Upper lobe of left lung (tissue), 6 donors: ENCODE measurements at places on chromosomes 16 and 17. TPM values are rescaled to one million over a fixed set of nuclear protein-coding genes. Genes with fewer than 3 reads are reported as not detected.

HSPB9 gene
- total RNA-seq: not detected

MLLT6 gene
- 69.2 TPM for total RNA-seq

TP53TG3F gene
- not detected for total RNA-seq

SLFN14 gene
- 1.8 TPM for total RNA-seq

TAT gene
- 0.88 TPM for total RNA-seq

C1QTNF8 gene
- not detected for total RNA-seq

CTRB2 gene
- total RNA-seq: not detected

RNF43 gene
- total RNA-seq: 15.2 TPM

TPSB2 gene
- 329 TPM for total RNA-seq

SHBG gene
- not detected for total RNA-seq

CEP295NL gene
- 2.6 TPM for total RNA-seq

CDT1 gene
- total RNA-seq: 4.7 TPM

GH1 gene
- not detected for total RNA-seq

USP43 gene
- 7.1 TPM for total RNA-seq

SMPD3 gene
- 3.2 TPM for total RNA-seq

TMEM11 gene
- 13.0 TPM for total RNA-seq

RUNDC3A gene
- 1.0 TPM for total RNA-seq

NPIPA2 gene
- 8.4 TPM for total RNA-seq

CYB5D1 gene
- total RNA-seq: 12.4 TPM

TP53TG3C gene
- not detected for total RNA-seq

MPV17L gene
- 2.0 TPM for total RNA-seq

CIBAR2 gene
- 35.6 TPM for total RNA-seq

SEPTIN12 gene
- not detected for total RNA-seq

EPOP gene
- 1.8 TPM for total RNA-seq

HOXB6 gene
- total RNA-seq: 10.5 TPM

FA2H gene
- total RNA-seq: 2.4 TPM

STX1B gene
- 1.6 TPM for total RNA-seq

ZNF469 gene
- total RNA-seq: 1.7 TPM

FZD2 gene
- 4.2 TPM for total RNA-seq

KRT25 gene
- not detected for total RNA-seq

CD300E gene
- total RNA-seq: 7.3 TPM

NUPR1 gene
- 34.1 TPM for total RNA-seq

TNFRSF13B gene
- total RNA-seq: 6.3 TPM

SERPINF2 gene
- total RNA-seq: 30.9 TPM

NPW gene
- total RNA-seq: 0.80 TPM

TSPOAP1 gene
- total RNA-seq: 50.3 TPM

SBK1 gene
- total RNA-seq: 2.1 TPM

TP53TG3B gene
- total RNA-seq: not detected

RND2 gene
- 0.49 TPM for total RNA-seq

ST6GALNAC1 gene
- 8.4 TPM for total RNA-seq

RPTOR gene
- total RNA-seq: 109 TPM

RNF213 gene
- total RNA-seq: 619 TPM

SLC5A10 gene
- total RNA-seq: not detected

SDR42E1 gene
- 3.2 TPM for total RNA-seq

RHBDL1 gene
- 0.72 TPM for total RNA-seq

SLC16A5 gene
- total RNA-seq: 234 TPM

ADAM11 gene
- total RNA-seq: 1.0 TPM

ADAP2 gene
- 54.5 TPM for total RNA-seq

C16orf74 gene
- 4.1 TPM for total RNA-seq

CD7 gene
- total RNA-seq: 6.6 TPM

CLEC19A gene
- not detected for total RNA-seq

TEX19 gene
- total RNA-seq: not detected

CES5A gene
- total RNA-seq: not detected

DLX4 gene
- total RNA-seq: 1.3 TPM
